ENCODE measurements at places on chromosomes 3 and 15.

DNA sequence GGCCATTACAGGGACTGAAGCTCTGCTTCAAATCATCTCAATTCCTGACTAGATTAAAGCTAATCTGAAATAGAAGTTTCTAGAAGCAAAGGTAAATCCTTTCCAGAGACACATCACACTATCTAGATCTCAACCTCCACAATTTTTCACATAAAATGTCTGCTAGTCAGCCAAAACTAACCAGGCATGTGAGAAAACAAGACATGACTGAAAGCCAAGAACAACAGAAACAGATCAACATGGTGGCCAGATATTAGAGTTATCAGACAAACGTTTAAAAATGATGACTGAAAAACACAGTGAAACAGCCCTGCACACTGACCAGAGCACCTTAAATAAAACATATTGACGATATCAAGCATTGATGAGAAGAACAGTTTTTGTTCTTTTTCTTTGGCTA lies 59.1 kb downstream of the SUMF1 start:
- DNase-seq: no peak

DNA sequence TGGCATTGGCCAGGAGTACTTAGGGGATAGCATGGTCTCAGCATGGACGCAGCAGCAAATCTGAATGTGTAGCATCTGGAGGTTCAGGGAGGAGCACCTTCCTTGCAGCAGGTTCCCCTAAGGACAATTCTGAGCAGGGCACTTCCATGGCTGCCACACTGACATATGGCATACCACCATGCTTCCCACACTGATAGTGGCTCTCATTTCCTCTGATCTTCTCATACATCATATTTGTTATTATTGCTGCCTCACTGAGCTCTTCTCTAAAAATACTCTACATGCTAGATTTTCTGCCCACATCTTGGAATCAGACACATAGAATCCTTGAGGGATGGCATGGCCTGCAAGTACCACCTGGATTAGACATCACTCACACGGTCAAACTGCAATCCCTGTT lies 7.3 kb upstream of the MNS1 start:
- no peak for DNase-seq

GRCh38 chr15:69539345-69539744 lies 86.7 kb downstream of the RPLP1 start:
- no peak for DNase-seq

DNA sequence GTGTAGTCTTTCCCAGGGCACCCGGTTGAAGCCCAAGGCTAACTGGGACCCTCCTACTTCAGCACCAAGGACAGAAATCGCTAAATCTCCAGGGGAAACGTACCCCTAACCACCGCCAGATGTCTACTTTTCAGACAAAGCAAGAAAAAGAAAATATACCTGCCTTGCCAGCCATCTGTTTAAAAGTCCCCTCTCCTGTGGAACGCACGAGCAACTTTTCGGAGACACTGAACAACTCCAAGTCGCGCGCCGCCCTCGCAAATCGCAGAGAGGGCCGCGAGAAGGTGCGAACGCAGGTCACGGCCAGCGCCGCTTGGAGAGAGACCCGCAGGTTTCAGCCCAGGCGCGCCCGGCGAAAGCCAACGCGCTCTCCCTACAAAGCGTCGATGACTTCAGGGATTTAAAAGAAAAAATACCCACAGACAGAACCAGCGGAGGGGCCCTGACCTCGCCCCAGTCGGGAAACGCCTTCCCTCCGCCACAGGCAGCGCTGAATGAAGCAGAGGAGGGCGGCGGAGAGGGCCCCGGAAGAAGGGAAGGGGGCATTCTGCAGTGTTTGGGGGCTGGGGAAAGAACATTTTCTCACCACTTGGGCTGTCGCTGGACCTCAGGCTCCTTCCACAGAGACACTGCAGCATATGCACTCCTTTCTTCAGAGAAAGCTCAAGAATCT lies 213.1 kb downstream of the FGF12 start:
- DNase-seq: no peak

All from LHCN-M2 (cell line).